ENCODE measurements at places on chromosomes 13 and 19.

GRCh38 chr13:61247149-61247936 is 168.3 kb downstream of the PCDH20 start:
- DNase-seq, result no peak

DNA sequence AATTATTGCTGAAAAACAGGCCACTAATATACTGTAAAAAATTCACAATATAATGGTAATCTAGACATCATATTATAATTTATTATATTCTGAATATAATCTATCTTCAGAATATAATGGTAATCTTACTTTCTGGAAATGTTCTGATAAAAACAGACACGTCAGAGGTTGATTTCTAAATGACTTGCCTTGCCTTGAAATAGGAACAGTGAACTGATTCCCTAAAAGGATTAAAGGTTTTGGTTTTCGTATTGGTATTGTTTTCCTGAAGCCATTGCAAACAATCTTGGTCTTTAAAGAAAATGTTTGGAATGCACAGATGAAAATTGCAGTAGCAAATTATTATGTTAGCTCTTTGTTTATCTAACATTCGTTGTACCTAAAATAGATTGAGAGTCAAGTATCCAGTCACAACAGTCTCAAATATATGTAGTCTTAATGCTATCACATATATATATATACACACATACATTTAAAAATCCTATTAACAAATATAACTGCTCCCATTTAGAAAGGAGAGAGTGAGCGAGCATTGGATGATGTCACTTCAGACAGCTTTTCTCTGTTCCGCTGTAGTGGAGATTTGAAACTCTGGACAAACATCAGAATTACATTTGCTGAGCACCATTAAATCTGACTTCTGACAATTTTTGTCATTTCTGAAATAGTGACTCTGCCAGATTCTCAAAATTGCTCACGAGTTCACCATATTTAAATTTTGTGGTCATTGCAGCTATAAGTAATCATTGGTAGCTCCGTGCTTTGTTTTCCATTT is 1.7 kb downstream of the ITM2B start:
- no peak for DNase-seq

GRCh38 chr19:7822910-7823515 is 7.0 kb upstream of the EVI5L start:
- DNase-seq, result no peak

DNA sequence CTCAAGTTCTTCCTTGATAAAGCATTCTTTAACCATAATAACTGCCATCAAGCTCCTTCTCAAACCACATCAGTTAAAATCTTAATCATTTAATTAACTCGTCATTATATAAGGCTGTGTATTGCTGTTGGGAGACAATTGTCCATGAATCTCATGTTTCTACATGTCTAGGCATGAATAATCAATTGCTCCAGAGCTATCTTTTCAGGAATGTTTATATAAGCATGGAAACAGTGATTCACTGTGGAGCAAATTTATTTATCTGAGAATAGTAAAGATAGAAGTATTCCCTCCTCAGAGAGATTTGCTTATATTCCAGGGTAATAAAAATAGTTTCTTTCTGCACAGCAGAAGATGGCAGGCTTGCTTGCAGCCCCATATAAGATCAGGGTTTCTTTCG is 71.1 kb downstream of the CBY2 start:
- DNase-seq, result no peak

DNA sequence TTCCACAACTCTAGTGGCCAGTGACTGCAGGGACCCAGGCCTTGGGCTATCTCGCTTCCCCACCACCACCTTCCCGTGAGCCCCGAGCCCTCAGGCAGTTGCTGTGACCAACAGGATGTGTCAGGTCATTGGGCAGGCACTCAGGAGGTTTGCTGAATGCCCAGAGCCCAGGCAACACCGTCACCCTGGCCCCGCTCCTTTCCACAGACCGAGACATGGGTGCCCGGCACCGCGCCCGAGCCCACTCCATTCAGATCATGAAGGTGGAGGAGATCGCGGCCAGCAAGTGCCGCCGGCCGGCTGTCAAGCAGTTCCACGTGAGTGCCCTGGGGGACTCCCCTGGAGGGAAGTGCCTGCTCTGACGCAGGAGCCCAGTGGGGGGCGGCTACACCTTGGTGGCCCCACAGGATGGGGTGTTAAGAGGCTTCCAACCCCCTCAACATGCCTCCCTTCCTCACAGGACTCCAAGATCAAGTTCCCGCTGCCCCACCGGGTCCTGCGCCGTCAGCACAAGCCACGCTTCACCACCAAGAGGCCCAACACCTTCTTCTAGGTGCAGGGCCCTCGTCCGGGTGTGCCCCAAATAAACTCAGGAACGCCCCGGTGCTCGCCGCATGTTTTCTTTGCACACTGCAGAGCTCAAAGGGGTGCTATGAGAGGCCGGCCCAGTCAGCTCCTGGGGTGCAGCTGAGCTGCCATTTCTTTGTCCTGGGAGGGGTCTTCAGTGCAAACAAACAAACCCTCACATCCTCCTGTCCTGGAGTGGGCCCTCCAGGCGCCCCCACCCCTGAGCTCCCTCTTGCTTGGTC is 3.2 kb downstream of the RPL18A start:
- DNase-seq, result no peak

Measured in stimulated activated CD4-positive, alpha-beta T cell treated with anti-CD3 and anti-CD28 coated beads, Interleukin-15, amount 100 ng/mL, for 24 hours (primary cell).